ENCODE measurements at places on chromosomes 6 and 20.
A peak's percentile ranks its signal among the peaks of the same experiment; 100 is the strongest.

DNA sequence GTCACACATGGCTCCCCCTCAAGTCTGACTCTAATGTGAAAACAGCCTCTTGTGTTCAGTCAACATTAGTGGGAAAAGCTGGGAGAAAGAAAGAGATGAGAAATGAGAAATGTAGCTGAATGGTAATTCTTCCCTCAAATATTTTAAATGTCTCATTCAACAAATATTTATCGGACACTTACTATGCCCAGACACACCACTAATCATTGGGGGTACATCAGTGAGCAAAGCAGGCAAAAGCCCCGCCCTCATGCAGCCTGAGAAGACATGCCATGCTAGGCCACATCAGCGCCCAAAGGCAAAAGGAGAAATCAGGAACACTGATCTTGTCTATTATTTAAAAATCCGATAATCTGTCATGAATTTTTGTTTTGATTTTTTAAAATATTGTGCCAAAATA lies 89.9 kb upstream of the ASF1A start:
- no peak for DNase-seq

DNA sequence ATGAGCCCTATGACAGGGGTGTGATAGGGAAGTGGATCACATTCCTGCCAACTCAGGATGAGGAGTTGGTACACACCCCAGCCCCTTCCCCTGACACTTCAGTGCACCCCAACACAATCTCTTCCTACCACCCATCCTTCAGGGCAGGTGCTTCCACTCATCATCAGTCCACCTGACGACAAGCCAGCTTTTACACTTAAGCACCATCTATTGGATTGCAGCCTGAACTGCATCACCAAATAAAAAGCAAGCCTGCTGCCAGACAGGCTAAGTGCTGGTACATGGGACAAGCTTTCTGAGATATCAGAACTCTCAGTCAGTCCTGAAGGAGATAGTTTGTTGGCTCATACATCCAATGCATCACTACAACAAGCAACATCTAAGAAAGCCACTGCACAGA lies 69.0 kb upstream of the TMEM200A start:
- DNase-seq: no peak

DNA sequence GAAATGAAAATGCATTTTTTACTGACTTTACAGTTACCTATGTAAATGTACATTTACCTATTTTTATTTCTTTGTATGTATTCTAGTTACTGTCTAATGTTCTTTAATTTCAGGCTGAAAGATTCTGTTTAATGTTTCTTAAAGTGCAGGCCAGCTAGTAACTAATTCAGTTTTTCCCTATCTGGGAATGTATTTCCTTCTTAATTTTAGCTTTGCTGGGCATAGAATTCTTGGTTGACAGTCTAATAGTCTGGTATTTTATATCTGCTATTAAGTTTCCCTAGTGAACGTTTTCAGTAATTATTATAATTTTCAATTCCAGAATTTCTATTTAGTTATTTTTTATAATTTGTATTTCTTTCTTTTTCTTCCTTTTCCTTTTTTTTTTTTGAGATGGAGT lies 186.0 kb upstream of the NOX3 start:
- no peak for DNase-seq

DNA sequence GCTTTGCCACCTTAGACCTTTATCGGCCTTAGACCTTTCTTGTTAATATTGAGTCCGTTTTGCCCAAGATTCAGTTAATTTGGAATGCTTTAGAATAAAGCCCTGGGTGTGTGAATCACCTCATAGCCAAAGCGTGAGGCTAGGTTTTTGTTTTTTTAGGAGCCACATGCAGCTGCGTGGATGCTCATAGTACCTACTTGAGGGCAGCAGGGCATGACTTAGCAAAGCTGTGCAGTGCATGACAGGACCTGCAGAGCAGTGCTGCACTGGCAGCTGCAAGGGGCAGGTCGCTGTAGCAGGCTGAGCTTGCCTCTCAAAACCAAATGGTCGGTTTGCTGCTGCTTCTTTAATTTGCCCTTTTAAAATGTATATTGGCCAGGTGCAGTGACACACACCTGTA lies 116.1 kb downstream of the JAG1 start:
- DNase-seq: peak; percentile 63

GRCh38 chr6:118403036-118403435 lies 145.1 kb upstream of the PLN start:
- no peak for DNase-seq

DNA sequence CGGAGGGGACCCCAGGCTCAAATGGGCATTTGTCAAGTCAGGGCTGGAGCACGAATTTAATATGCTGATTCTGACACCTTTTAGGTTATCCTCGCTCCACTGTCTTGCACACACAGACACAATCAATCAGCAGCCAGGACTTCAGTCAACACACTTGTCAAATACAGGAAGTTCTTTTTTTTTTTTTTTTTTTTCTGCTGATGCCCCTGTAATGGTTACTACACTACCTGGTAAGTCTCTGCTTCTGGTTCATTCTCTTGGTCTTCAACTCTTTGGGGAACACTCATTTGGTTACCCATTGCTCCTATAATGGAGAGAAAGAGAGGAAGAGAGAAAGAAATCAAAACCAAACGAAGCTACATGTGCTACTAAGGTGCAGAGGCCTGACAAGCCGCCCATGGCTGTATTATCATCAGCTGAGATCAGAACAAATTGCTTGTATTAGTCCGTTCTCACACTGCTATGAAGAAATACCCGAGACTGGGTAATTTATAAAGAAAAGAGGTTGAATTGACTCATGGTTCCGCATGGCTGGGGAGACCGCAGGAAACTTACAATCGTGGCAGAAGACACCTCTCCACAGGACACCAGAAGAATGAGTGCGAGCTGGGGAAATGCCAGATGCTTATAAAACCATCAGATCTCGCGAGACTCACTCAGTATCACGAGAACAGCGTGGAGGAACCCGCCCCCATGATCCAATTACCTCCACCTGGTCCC lies 11.8 kb downstream of the BCAS1 start:
- DNase-seq: no peak

DNA sequence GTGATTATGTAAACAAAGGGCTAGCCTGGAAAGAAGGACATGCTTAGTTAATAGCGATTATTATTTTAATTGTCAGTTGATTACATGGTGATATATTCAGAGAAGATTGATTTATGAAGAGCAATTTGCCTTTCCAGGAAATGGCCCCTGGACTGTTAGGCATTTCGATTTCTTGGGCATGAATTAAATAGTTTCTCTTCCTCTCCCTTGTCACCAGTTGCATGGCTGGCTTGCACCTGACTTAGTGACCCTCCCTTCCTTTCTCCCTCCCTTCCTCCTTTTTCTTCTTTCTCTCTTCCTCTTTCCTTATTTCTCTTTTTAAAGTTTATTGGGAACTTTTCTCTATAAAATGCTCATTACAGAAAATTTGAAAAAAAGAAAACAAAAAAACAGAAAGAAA lies 235.4 kb downstream of the CDC5L start:
- DNase-seq: no peak

- DNase-seq: no peak
Measured at GRCh38 chr6:108117427-108118358, 43.2 kb upstream of the OSTM1 start.

DNA sequence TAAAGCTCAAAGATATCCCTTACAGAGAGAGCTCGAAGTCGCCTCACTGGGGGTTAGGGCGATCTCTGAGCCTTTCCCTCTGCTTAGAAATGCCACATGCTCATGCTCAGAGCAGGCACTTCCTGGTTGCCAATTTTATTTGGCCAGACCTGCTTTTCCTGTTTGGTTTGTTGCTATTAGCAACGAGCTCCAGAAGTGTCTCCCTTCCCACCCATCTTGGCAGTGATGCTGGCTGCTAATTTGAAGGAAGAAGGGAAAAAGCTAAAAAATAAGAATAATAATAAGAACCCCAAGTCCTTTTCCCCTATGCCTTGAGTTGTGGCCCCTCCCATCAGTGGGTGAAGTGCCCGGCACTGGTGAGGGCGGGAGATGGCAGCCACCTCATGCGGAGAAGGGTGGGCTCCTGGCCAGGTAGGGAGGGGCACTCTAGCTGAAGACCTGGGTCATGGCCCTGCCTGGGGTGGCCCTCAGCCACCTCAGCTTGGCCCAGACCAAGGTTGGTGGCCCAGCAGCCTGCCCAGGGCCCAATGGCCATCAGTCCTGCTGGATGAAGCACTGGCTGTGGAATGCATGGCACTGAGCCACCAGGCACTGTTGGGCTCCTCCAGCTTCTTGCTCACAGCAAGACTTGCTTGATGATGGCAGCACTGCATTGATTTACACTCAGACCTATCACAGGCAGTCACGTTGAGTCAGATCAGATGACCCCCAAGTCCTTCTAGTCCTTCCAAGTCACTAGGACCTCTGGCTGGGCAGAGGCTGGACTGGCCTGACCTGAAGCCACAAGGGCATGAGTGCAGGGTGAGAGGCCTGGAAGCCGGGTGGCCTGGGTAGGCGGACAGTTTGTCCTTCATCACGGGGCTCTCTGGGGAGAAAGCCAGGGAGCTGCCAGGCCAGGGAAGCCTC lies 79.0 kb downstream of the SYNJ2 start:
- DNase-seq: no peak

- no peak for DNase-seq
Measured at GRCh38 chr6:140581601-140582000, 1207.2 kb upstream of the CITED2 start.

- DNase-seq: no peak
Measured at GRCh38 chr6:4124351-4124750, 11.0 kb downstream of the ECI2 start.

- no peak for DNase-seq
Measured at GRCh38 chr6:10266061-10266460, 148.8 kb downstream of the TFAP2A start.

- DNase-seq: no peak
Measured at GRCh38 chr6:40755749-40756452, 168.7 kb upstream of the LRFN2 start.

- no peak for DNase-seq
Measured at GRCh38 chr6:156662025-156662445, 115.1 kb upstream of the ARID1B start.

DNA sequence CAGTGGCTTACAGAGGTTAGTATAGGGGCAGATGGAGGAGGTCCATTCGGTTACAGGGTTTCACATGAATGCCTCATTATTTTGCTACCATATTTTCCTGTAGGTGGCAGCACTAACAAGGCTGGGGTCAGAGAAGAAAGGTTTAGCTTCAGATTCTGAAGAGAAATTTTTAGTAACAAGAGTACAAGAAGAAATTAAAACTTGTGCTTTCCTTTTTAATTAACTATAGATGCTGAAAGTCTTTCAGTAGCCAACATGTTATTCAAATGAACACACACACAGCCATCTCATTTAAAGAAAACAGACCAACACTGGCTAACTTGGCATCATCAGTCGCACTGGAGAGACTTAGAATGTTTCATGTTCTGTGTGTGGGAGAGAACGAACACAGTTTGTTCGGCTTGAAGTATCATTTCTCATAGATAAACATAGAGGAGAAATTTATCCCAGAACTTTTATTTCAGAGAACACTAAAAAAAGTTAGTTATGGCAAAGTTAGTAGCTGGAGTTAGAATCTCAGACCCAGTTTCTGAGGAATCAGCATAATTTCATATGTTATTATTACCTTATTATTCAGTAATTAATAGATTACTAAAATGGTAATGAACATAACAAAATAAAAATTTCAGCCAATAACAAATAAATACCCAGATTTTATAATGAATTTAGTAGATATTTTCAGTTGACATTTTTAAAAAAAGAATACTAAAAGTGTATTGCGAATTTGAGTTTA lies 314.0 kb upstream of the RSPO3 start:
- no peak for DNase-seq

DNA sequence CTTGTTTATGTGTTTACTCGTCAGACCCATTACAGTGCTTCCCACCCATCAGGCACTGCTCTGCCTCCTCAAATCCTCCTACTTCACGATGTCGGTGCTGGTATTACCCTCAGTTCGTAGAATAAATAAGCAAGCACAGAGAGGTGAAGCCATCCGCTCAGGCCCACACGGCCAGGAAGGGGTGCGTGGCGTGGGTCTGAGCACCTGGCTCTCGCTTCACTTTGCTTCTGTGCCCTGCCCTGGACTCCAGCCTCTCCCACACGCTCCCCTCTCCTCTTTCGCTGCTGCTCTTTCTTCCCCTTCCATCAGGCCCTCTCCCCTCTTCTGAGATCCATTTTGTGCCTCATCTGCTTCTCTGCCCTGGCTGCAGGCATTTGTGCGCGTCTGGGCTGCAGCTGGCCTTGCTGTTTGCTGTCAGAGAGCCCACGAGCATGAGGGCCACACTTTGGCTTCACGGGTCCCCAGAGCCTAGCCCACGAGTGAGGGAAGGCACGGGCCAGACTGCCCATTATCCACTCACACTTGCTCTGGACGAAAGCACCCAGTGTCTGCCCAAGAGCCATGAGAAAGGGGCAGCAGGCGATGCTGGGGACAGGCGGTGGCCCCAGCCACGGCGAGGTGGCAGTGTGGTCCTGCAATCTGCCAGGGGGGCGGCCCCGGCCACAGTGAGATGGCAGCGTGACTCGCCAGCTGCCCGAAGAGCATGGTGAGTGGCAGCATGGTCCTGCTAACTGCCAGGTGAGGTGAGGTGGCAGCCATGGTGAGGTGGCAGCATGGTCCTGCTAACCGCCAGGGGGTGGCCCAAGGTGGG lies 96.2 kb upstream of the MPC1 start:
- no peak for DNase-seq

- DNase-seq: no peak
Measured at GRCh38 chr20:43680981-43681380, 14.1 kb downstream of the MYBL2 start.
